ENCODE measurements at places on chromosomes 1 and 21. TPM values are rescaled to one million over a fixed set of nuclear protein-coding genes. Genes with fewer than 3 reads are reported as not detected.

DNA sequence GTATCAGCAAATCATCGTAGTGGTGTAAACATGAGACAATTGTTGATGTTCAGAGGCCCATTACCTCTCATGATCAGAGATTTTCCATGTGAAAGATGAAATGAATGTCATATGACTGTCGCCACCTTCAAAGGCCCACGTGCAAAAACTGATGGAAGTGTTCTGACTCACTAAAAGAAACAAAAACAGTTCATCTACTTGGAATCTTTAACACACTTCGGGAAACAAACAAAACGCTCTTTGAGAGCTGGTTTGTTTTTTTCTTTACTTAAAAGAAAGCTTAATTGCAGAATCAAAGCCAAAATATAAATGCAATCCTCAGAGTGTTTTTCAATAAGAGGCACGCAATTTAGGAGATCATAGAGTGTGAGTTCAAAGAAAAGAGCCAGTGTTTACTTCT lies 100.8 kb downstream of the PLPPR4 start:
- DNase-seq: peak; percentile 60

TRABD2B gene
- total RNA-seq: not detected

LCE1B gene
- total RNA-seq: not detected

- DNase-seq: no peak
These were observed 30.8 kb downstream of the SERBP1 start for GRCh38 chr1:67399199-67399993.

GRCh38 chr1:184492536-184492935 lies 105.7 kb downstream of the C1orf21 start:
- peak; percentile 25 for DNase-seq

- peak; percentile 45 for DNase-seq
These were observed 2.6 kb upstream of the MAPKAPK2 start for GRCh38 chr1:206682111-206682510.
